NCI-H526 treated with DMSO at 0.1 percent for 48 hours (cell line): ENCODE measurements at places on chromosomes 13 and 19.
A peak's percentile ranks its signal among the peaks of the same experiment; 100 is the strongest.

DNA sequence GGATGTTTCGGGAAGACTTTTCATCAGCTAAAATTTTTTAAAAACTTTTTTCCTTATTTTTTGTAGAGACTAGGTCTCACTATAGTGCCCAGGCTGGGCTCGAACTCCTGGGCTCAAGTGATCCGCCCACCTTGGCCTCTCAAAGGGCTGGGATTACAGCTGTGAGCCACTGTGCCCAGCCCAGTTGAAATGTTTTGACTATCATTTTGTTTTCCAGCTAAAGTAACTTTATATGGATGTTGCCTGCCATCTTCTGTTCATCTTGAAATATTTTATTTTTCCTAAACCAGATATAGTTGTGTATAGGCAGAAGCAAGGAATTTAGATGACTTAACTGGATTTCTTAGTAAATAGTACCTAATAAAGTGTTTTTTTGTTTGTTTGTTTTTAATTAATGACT lies 7.0 kb downstream of the CAB39L start:
- peak; percentile 26 for DNase-seq

GRCh38 chr13:33629605-33630360 lies 188.2 kb upstream of the RFC3 start:
- DNase-seq: peak; percentile 20

DNA sequence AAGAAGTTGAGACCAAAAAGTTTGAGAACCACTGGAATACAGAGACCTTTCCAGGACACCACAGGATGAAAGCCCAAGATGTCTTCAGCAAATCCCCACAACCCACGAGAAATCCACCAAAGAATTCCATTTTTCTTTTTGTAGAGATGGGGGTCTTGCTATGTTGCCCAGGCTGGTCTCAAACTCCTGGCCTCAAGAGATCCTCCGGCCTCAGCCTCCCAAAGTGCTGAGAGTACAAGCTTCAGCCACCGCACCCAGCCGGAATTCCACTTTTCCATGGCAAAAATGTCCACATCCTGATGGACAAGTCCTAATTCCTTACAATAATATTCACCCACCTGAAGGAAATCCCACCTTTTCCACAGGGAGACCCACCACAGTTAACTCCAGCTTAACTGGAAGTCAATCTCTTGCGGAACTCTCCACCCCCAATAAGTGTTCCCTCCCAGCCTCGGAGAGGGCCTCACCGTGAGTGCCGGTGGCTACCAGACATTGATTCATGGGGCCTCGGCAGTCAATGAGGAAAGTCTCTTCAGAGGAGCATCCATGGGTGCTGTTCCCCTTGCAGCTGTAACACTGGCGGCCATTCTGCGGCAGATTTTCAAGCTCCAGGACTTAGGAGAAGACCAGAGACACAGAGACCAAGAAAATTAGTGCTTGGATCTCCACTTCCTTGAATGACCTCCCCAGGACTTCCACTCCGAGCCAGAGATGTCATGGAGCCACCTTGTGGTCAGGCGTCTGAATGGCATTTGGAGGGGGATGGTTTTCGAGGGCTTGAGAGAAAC lies 12.3 kb upstream of the CADM4 start:
- peak; percentile 59 for DNase-seq

- no peak for DNase-seq
Measured at GRCh38 chr13:106468207-106468606, 67.3 kb downstream of the EFNB2 start.

GRCh38 chr19:42178791-42179674 lies 38.4 kb downstream of the DEDD2 start:
- no peak for DNase-seq

DNA sequence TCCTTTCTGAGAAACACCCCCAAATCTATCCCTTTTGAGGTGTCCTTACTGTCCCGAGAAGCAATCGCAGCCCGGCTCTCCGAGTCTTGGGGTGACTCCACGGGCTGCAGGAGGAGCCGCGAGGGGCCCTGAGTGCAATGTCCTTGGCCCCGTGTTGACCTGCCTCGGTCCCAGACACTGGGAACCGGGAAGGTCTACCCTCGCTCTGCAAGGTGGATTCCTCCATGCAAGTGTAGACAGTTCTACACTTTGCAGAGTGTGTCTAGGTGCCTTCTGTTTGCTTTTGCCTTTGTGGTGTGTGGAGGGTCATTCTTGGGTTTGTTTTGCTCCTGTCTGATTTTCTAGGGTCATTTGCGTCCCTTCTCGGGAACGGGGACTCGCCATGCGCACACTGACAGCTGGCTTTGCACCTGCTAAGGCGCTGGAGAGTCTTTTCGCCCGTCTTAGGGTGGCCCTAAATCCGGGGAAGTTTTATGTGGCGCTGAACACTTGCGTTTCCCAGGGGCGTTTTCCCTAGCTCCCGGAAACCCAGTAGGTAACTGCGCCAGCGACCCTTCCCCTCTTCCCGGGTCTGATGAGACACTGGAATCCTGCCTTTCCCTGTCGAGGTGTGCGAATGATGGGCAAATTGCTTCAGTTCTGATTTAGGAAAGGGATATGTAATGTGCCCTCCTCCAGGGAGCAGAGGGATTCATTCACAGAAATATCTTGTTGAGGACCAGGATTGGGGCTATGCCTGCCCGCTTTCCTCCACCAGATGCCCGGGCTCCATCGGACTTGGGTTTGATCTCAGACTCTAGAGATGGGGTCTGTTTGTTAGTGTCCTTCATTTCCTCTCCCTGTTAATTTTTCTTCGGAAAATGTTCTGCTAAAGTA lies 755 bp downstream of the SERTM1 start:
- no peak for DNase-seq
